Ascending aorta (tissue), 2 donors: ENCODE measurements at places on chromosomes 16 and 17. TPM values are rescaled to one million over a fixed set of nuclear protein-coding genes. Genes with fewer than 3 reads are reported as not detected.

DNA sequence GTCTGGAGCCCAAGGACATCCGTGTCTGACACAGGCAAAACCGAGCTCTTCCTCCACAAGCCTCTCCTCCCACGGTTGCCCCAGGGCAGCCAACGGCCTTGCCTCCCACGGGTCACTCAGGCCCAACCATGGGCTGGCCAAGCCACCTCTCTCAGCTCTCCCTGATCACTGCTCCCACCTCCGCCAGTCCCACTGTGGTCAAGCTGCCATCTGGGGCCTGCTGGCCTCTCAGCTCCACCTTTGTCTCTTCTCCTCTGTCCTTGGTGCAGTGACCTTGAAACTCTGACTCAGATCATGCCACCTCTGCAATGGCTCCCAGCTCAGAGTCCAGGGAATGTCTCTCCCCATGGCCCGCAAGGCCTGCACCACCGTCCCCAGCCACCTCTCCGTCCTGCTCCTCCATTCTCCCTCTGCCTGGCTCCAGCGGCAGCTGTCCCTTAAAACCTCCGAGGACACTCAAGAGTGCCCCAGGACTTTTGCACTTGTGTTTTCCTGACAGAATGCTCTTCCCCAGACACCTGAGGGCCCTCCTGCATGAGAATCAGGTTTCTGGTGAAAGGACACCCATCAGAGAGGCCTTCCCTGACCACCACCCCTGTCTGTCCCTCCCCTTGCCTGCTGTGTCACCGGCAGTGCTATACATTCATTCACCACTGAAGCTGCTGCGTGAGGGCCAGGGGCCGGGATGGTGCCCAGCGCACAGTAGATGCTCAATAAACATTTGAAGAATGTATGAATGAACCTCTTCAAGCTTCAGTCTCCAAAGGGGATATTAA, 19.3 kb downstream of the PEMT start:
- no peak overlapping the region for H3K27ac ChIP-seq
- H3K4me3 ChIP-seq, result no peak overlapping the region
- H3K27me3 ChIP-seq, result no peaks in the 10 kb centered on the region
- peaks cover 3% of the 10 kb centered on the region for H3K4me1 ChIP-seq
- peaks cover 8% of the 10 kb centered on the region for H3K36me3 ChIP-seq

DNA sequence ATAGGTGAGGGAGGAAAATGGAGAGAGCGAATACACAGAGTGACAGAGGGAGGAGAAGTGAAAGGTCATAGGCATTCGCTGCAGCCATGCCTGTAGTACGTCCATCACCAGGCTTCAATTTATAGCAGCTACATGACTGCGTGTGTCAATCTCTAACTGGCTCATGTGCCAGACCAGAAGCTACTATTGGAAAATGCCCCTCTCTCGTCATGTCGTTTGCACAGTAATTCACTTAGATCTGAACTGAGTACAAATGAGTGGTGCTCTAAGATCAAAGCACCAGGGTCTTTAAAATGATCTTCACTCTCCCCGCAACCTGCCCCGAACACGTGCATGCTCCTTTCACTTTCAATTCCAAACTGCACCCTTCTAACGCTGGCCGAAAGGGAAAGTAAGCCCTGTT, 51.3 kb downstream of the ADCY9 start:
- H3K36me3 ChIP-seq, result no peaks in the 10 kb centered on the region
- no peak for DNase-seq
- no peaks in the 10 kb centered on the region for H3K4me1 ChIP-seq
- no peak overlapping the region for H3K4me3 ChIP-seq

DNA sequence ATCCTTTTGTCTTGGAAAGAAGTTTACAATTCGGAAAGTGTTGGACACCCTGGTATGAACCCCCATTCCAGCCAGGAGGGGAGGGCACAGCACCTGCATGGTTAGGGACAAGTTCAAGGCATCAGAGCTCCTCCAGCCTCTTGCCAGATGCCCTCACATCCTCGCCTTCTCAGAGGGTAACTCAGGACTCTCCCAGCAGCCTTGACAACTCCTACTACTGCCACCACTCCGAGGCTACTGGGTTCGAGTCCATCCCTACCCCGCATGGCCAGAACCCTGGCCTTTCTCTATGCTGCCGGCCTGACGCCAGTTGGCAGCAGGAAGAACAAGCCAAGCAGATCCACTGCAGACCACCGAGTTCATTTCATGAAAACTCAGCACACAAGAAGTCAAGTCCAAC, 34.1 kb downstream of the AXIN2 start:
- no peak overlapping the region for H3K27ac ChIP-seq
- no peak for DNase-seq
- H3K36me3 ChIP-seq, result peaks cover 14% of the 10 kb centered on the region
- H3K27me3 ChIP-seq, result no peaks in the 10 kb centered on the region
- no peak overlapping the region for H3K4me3 ChIP-seq
- H3K4me1 ChIP-seq, result peaks cover 9% of the 10 kb centered on the region

GRCh38 chr17:77459018-77459755, 318.4 kb downstream of the SEC14L1 start:
- no peak overlapping the region for H3K4me3 ChIP-seq
- no peaks in the 10 kb centered on the region for H3K27me3 ChIP-seq
- DNase-seq, result no peak
- H3K27ac ChIP-seq, result no peak overlapping the region

DNA sequence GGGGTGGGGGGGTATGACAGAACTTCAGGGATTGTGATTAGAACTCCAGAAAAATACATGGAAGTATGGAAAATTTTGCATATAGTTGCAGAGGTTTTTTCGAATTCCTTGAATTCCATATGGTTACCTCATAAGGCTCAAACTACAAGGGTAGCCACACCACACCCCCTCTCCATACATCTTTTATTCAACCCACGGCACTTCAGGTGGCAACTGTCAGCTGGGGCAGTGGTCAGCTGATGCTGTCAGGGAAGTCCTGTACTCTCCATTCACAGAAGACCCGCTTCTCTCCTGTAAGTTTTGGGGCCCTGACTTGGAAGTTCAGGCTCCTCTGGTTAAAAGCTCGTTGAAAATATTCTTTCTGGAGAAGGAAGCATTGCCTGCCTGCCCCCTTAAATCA, 57.5 kb upstream of the CLEC19A start:
- H3K27me3 ChIP-seq, result no peaks in the 10 kb centered on the region
- H3K4me3 ChIP-seq, result no peak overlapping the region
- H3K36me3 ChIP-seq, result no peaks in the 10 kb centered on the region
- no peaks in the 10 kb centered on the region for H3K4me1 ChIP-seq
- no peak overlapping the region for H3K27ac ChIP-seq

DNA sequence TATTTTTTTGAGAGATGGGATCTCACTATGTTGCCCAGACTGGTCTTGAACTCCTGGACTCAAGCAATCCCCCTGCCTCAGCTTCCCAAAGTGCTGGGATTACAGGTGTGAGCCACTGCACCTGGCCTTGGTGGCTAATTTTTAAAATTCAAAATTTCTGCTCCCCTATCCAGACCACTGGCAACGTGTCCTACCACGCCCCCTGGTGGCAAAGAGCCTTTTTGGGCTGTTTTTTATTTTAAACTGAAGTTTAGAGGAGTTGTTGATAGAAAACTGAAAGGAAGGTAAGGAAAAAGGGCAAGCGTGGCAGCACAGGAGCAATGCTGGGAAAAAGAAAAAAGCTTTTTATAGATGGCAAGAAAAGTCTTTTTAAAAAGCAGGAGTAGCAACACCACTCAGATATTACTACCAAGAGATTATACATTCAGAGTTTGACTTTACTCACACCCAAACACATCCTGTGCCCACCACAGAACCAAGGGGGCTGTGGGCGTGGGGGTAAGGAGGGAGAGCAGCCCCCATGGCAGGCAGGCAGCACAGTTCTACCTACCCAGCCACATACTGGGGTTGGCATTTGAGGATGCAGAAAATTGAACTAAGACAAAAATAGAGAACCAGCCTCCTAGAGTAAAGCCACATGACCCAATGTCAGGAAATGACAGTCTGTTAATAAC, 4.2 kb upstream of the MXRA7 start:
- no peaks in the 10 kb centered on the region for H3K27me3 ChIP-seq
- H3K4me3 ChIP-seq, result no peak overlapping the region
- peak overlapping the region; percentile 69 for H3K27ac ChIP-seq
- DNase-seq, result no peak
- H3K36me3 ChIP-seq, result peaks cover 45% of the 10 kb centered on the region

- no peaks in the 10 kb centered on the region for H3K27me3 ChIP-seq
- no peak for DNase-seq
- peaks cover 8% of the 10 kb centered on the region for H3K4me1 ChIP-seq
- H3K4me3 ChIP-seq, result no peak overlapping the region
Observed at GRCh38 chr16:66036184-66036583, 330.3 kb upstream of the CDH5 start.

- no peak for DNase-seq
- H3K27ac ChIP-seq, result no peak overlapping the region
- H3K27me3 ChIP-seq, result no peaks in the 10 kb centered on the region
- no peaks in the 10 kb centered on the region for H3K36me3 ChIP-seq
- no peak overlapping the region for H3K4me3 ChIP-seq
- H3K4me1 ChIP-seq, result no peaks in the 10 kb centered on the region
Observed at GRCh38 chr17:71922439-71922838, 198.4 kb upstream of the SOX9 start.

- H3K27ac ChIP-seq, result no peak overlapping the region
- no peak overlapping the region for H3K4me3 ChIP-seq
- no peak for DNase-seq
- H3K36me3 ChIP-seq, result no peaks in the 10 kb centered on the region
Observed at GRCh38 chr17:82957469-82957795, 117.6 kb upstream of the ZNF750 start.

- DNase-seq, result no peak
- H3K4me1 ChIP-seq, result peaks cover 7% of the 10 kb centered on the region
- H3K27ac ChIP-seq, result no peak overlapping the region
- no peaks in the 10 kb centered on the region for H3K27me3 ChIP-seq
- H3K36me3 ChIP-seq, result no peaks in the 10 kb centered on the region
- H3K4me3 ChIP-seq, result no peak overlapping the region
Observed at GRCh38 chr17:19537111-19537510, 3.5 kb downstream of the SLC47A1 start.

- no peak for DNase-seq
- no peak overlapping the region for H3K27ac ChIP-seq
- no peaks in the 10 kb centered on the region for H3K4me1 ChIP-seq
- H3K4me3 ChIP-seq, result no peak overlapping the region
Observed at GRCh38 chr17:79290726-79291125, 216.1 kb downstream of the ENGASE start.

DNA sequence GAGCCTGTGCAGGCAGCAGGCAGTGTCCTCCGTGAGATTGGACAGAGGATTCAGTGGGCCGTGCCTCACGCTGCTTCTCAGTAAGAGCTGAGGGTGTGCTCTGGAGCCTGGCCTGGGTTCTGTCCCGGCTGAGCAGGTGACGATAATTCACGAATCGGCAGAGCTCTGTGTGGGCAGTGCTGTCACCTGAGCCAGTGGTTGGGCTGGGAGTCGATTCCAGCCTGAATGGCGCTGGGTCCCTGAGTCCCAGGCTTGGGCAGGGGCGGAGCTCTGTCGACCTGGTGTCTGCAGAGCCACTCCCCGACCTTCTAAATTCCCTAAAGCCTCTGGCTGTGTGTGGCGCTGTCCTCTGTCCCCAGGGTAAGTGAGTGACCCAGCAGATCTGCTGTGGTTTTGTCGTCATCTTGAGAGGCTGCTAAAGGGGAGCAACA, 8.4 kb downstream of the ACSF3 start:
- DNase-seq, result no peak
- H3K27ac ChIP-seq, result no peak overlapping the region
- H3K36me3 ChIP-seq, result peaks cover 56% of the 10 kb centered on the region
- no peaks in the 10 kb centered on the region for H3K4me1 ChIP-seq
- H3K4me3 ChIP-seq, result no peak overlapping the region
- H3K27me3 ChIP-seq, result no peaks in the 10 kb centered on the region

DNA sequence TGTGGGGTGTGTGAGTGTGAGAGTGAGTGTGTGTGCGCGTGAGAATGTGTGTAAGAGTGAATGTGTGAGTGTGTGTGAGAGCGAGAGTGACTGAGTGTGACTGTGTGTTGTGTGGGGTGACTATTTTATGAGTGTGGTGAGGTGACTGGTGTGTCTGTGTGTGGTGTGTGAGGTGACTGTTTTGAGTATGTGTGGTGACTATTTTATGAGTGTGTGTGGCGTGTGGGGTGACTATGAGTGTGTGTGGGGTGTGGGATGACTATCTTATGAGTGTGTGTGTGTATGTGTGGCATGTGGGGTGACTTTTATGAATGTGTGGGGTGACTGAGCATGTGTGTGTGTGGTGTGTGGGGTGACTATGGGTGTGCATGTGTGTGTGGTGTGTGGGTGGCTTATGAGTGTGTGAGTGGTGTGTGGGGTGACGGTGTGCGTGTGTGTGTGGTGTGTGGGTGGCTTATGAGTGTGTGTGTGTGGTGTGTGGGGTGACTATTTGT, 152.9 kb upstream of the PLCG2 start:
- no peak for DNase-seq
- no peak overlapping the region for H3K4me3 ChIP-seq
- no peaks in the 10 kb centered on the region for H3K27me3 ChIP-seq
- peaks cover 8% of the 10 kb centered on the region for H3K4me1 ChIP-seq

- H3K36me3 ChIP-seq, result no peaks in the 10 kb centered on the region
- DNase-seq, result no peak
Observed at GRCh38 chr17:393806-394717, 41.5 kb upstream of the RPH3AL start.

GRCh38 chr17:1743088-1743439, 393 bp downstream of the SERPINF2 start:
- no peaks in the 10 kb centered on the region for H3K27me3 ChIP-seq
- no peaks in the 10 kb centered on the region for H3K4me1 ChIP-seq
- no peak for DNase-seq
- no peak overlapping the region for H3K27ac ChIP-seq

DNA sequence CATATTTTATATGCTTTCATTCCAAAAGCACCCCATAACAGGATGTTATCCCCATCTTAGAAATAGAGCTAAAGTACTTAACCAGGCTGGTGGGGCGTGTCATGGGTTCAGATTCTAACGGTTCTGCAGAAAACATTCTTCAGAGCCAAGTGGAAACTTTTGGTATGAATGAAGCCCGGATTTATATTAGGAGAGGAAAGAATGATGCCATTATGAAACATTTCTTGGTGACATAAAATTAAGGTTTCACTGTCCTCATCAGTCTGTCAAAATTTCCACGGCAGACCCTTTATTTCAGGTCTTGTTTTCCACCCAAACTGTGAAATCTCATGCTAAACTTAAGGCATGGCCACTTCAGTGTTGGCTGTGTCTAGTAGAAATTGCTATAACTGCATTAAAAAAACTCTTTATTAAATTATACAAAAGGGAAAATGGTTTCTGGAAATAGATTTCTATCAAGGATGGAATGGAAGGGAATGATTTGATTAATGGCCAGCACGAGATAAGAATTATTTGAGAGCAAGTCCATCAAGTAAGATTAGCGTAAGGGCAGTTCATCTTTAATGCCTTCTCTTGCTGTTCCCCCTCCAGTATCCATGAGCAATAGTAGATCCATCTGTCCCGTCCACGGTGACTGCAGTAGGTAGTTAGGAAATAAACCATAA, 11.7 kb downstream of the PRKCA start:
- DNase-seq, result no peak
- H3K36me3 ChIP-seq, result no peaks in the 10 kb centered on the region
- no peaks in the 10 kb centered on the region for H3K4me1 ChIP-seq
- H3K27me3 ChIP-seq, result no peaks in the 10 kb centered on the region

KLHL10 gene
- not detected for total RNA-seq

PLCG2 gene
- total RNA-seq, result 34.2 TPM

CDK3 gene
- total RNA-seq, result 2.1 TPM

CHST4 gene
- total RNA-seq, result not detected

ALDH3A1 gene
- total RNA-seq, result 14.4 TPM

STX1B gene
- total RNA-seq, result 2.0 TPM

C16orf96 gene
- total RNA-seq, result not detected

PTX4 gene
- not detected for total RNA-seq
